Stimulated activated CD8-positive, alpha-beta memory T cell treated with anti-CD3 and anti-CD28 coated beads, Interleukin-4, amount 100 ng/mL, for 1 hour (primary cell): ENCODE measurements at places on chromosomes 7 and 10.

GRCh38 chr7:112970771-112971170 is 115.9 kb downstream of the GPR85 start:
- no peak for DNase-seq

GRCh38 chr10:26879744-26880143 is 19.0 kb upstream of the ABI1 start:
- DNase-seq, result no peak

GRCh38 chr7:91089382-91089963 is 174.8 kb upstream of the FZD1 start:
- no peak for DNase-seq

GRCh38 chr10:92239151-92239599 is 51.7 kb downstream of the CPEB3 start:
- no peak for DNase-seq

GRCh38 chr10:69254877-69255276 is 23.4 kb upstream of the HK1 start:
- DNase-seq, result no peak

DNA sequence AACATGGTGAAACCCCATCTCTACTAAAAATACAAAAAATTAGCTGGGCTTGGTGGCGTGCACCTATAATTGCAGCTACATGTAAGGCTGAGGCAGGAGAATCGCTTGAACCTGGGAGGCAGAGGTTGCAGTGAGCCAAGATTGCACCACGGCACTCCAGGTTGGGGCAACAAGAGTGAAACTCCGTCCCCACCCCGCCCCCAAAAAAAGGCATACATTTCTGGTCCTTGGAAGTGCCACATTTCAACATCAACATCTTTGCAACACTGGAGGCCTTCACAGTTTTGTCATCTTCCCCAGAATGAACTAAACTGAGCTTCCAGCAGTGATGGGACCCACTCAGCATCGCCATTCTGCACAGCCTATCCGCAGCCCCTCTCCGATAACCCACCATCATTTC is 36.6 kb downstream of the FAM53B start:
- DNase-seq, result no peak

- no peak for DNase-seq
Measured at GRCh38 chr10:129470103-129470851, 3.2 kb downstream of the MGMT start.

DNA sequence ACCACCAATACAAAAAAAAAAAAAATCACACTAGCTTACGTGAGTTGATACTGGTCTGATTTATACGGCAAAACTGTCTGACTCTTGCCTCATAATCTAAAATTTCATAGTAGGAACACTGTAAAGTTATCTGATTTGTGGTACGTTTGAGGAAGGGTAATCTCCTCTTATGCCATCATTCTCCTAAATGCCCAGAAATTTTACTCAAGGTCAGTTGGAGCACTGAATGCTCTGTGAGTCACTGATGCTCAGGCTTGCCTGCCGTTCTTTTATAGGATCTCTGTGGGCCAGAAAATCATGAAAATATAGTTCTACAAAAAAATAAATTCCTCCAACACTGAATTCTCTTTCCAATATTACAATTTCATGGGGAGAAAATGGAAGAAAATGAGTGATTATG is 135.7 kb downstream of the PDE1C start:
- no peak for DNase-seq

DNA sequence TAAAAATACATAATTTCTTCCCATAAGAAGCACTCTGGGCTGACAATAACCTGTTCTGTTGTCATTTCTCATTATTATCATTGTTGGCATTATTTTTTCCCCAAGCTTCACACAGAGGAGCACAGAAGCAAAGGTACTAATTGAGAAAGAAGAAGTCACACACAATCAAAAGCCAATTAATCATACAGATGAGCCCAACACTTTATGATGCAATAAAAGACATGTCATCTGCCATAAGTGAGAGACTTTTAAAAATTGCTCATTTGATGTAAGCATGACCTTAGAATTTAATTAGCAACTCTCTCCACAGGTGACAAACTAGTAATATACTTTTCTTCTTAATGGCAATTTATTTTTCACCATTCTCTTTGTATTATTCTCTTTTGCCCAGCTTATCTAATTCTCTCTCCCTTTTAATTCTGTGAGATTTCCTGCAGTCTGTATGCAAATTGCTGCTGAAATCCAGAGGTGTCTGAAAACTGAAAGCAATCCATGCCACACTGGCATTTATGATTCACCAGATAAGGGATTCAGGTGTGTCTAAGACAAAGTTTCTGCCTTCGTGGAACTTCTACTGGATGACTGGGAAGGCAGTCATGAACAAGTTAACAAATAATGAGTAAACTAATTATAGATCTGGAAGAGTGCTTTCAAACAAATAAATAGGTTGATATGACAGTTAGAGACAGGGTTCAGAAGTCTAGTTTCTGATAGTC is 203.5 kb downstream of the CHCHD3 start:
- DNase-seq, result no peak

- no peak for DNase-seq
Measured at GRCh38 chr7:90856351-90857070, 260.4 kb downstream of the CDK14 start.

GRCh38 chr7:124310934-124311390 is 278.1 kb upstream of the TMEM229A start:
- no peak for DNase-seq

- DNase-seq, result no peak
Measured at GRCh38 chr7:149731207-149731955, 42.0 kb downstream of the ZNF467 start.

- no peak for DNase-seq
Measured at GRCh38 chr7:148276314-148277041, 314.1 kb upstream of the C7orf33 start.

GRCh38 chr7:69434398-69434815 is 163.9 kb upstream of the AUTS2 start:
- DNase-seq, result no peak

GRCh38 chr7:55410667-55411239 is 45.6 kb downstream of the LANCL2 start:
- no peak for DNase-seq

- no peak for DNase-seq
Measured at GRCh38 chr10:84348447-84348846, 20.1 kb downstream of the CCSER2 start.

DNA sequence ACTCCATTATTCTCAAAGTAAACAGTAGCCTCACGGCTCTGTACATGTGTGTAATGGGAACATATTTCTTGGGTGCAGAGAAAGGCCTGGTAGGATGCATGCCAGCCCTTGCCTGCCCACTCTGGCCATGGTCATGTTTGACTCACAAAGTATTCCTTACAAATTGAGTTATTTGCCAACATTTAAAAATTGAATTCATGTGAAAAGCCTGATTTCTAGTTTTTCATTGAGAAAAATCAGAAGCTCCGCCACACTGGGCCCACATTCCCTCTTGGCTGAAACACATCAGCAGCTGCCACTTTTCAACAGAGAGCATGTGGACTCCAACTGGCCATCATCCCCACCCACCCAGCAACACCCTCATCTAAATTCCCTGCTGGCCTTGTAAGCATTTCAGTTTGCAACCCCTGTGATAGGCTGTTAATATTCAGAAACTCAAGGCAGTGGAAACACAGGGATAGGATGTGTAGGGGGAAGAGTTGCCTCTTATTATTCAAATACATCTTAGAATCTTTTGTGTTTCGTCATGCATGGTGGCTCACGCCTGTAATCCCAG is 40.9 kb downstream of the CDH23 start:
- DNase-seq, result no peak

DNA sequence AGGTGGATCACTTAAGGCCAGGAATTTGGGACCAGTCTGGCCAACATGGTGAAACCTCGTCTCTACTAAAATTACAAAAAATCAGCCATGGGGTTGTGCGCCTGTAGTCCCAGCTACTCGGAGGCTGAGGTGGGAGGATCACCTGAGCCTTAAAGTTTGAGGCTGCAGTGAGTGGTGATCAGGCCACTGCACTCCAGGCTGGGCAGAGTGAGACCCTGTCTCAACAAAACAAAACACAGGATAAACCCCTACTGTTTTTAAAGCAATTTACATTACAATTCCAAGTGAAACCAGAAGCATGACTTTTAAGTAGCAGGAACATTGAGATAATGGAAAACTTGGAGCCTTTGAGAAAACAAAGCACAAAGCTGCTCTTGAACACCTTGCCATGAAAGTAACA is 92.4 kb upstream of the BTBD16 start:
- DNase-seq, result no peak

DNA sequence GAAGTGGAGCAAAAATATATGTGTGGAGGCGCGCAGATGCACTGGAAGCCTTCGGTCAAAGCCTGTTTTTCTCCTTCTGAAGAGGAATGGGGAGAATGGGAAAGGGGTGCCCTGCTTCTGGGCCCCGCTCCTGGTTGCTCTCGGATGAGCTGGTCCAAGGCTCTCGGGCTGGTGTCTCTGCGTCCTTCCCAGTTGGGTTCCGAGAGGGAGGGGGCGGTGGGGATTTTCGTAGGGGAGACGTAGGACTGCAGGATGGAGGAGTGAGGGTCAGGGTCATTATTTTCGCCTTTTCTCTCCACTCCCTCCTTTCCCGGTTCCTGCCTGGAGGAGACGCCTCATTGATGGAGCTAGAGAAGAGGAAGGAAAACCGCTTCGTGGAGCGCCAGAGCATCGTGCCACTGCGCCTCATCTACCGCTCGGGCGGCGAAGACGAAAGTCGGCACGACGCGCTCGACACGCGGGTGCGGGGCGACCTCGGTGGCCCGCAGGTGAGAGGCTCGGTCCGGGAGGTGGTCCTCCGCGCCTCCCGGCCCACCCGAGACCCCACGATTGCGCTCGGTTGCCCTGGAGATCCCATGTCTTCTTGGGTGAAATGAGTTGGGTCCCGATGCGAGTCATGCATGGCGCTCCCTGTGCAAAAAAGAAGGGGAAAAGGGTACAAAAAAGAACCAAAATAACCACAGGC is 790 bp downstream of the ADAM22 start:
- no peak for DNase-seq

GRCh38 chr7:96253964-96254363 is 67.9 kb downstream of the SLC25A13 start:
- no peak for DNase-seq

DNA sequence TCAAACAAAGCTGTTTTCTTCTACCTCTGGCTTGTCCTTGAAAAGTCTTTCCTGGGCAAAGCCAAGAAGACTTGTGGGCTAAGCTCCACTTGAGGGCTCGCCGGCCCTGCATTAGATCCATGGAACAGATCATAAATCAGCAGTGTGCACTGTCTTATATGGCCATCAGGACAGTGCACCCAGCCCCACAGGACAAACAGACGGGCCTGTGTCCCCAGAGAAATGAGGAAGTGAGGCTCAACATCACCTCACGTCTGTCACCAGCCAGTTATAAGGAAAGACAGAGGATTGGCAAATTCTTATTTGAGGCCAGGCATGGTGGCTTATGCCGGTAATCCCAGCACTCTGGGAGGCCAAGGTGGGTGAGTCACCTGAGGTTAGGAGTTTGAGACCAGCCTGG is 12.3 kb upstream of the IFT22 start:
- DNase-seq, result no peak

GRCh38 chr7:18610331-18610948 is 114.9 kb downstream of the HDAC9 start:
- no peak for DNase-seq

DNA sequence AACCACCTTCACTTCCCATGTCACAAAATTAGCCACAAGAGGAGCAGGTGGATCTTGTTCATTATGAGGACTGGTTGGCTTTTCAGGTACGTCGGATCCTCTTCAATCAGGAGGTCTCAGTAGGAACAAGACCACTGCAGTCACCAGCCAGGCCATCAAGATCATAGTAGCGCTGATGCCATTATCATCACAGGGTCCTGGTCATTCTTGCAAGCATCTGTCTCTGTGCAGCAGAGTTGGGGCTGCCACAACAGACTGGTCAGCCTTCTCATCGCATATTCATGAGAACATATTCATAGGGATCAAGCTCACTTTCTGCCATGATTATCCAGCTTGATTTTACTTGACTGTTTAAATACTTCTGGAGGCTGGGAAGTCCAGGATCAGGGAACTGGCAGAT is 67.1 kb downstream of the ADCYAP1R1 start:
- DNase-seq, result no peak

DNA sequence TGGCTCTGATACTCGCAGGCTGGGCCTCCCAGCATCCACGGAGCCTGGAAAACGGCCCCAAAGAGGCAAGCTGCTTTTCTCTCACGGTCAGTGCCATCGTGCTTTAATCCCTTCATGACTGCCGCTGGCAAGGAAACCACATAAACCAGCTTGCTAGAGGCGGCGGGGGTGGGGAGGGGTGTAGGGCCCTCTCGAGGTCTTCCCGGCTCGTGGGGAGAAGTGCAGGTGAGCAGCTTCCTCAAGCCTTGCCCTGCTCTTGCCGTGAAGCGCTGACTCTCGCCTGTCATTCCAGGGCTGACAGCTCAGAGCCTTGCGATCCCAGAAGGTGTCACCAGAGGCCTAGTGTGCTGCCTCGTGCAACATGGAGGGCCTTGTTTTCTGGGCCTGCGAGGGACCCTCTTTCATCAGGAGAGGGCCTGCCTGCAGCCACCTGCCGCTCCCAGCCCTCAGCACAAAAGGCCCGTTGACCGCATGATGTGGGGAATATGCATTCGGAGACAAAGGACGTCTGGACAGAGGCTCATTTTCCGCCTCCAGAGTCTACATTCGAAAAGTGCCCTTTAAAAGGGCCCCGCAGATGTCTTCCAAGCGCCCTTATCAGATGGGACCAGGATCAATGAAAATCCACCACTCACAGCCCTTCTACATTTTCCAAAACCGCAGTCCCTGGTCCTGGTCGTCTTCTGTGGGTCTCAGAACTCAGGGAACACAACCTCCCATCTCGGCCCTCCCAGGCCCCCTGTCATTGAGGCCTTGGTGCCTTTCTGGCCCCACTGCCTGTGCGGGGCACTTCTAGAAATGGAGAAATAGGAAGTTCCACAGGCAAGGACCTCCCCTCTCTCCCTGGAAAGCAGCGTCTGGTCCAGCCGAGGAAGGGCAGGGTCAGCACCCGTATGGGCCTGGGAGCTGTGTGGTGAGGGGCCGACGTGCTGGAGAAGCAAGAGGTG is 58.7 kb downstream of the ZRANB1 start:
- no peak for DNase-seq

GRCh38 chr7:1911571-1911970 is 241.5 kb downstream of the ELFN1 start:
- no peak for DNase-seq

- no peak for DNase-seq
Measured at GRCh38 chr7:3162289-3162688, 118.6 kb upstream of the CARD11 start.

- no peak for DNase-seq
Measured at GRCh38 chr10:110775020-110775375, 96.7 kb upstream of the PDCD4 start.
